ENCODE measurements at places on chromosomes 2 and 18. TPM values are rescaled to one million over a fixed set of nuclear protein-coding genes. Genes with fewer than 3 reads are reported as not detected.

- H3K36me3 ChIP-seq = peaks cover 10% of the 10 kb centered on the region
- no peak overlapping the region for H3K27ac ChIP-seq
- no peak for DNase-seq
- H3K27me3 ChIP-seq = no peaks in the 10 kb centered on the region
- no peak overlapping the region for H3K4me3 ChIP-seq
Observed at GRCh38 chr2:218255446-218255845, 5.4 kb upstream of the GPBAR1 start.

- no peak overlapping the region for H3K27ac ChIP-seq
- H3K27me3 ChIP-seq = no peaks in the 10 kb centered on the region
- no peaks in the 10 kb centered on the region for H3K36me3 ChIP-seq
- DNase-seq = no peak
- H3K4me1 ChIP-seq = no peaks in the 10 kb centered on the region
- H3K4me3 ChIP-seq = no peak overlapping the region
Observed at GRCh38 chr2:238573065-238573778, 146.5 kb downstream of the ASB1 start.

- H3K36me3 ChIP-seq = no peaks in the 10 kb centered on the region
- no peak for DNase-seq
- H3K27ac ChIP-seq = no peak overlapping the region
- no peak overlapping the region for H3K4me3 ChIP-seq
- no peaks in the 10 kb centered on the region for H3K27me3 ChIP-seq
Observed at GRCh38 chr18:7855671-7856070, 288.6 kb downstream of the PTPRM start.

DNA sequence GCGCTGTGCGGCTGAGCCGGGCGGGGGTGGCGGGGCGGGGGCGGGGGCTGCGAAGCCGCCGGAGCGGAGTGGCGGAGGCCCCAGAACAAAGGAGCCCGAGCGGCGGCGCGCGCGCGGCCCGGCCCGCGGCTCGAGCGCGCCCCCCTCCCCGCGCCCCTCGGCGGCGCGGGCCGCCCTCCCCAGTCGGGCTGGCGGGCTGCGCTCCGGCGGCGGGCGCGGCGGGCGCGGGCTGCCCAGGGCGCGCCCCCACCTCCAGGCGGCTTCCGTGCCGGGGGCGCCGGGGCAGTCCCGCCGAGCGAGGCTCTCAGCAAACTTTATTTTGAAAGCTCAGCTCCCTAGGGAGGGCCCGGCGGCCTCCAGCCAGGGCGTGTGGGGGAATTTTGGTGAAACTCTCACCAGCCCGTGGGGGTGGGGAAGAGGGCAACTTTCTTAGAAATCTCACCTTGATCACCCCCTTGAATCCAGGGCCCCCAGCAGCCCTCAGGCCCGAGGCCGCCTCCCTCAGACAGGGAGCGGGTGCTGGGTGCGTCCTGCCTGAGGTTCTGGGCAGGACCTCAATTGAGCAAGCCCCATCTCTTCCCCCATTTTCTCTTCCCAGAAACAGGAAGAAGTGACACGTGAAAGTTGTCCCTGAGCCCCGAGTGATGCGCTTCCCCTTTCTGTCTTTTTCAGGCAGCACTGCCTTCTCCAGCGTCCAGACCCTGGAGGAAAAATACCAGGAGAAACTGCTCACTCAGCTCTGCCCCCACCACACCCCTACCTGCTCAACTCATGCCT lies 786 bp downstream of the TET3 start:
- H3K4me3 ChIP-seq = peak overlapping the region; percentile 91

- H3K4me3 ChIP-seq = no peak overlapping the region
- H3K27ac ChIP-seq = no peak overlapping the region
- H3K27me3 ChIP-seq = no peaks in the 10 kb centered on the region
- no peaks in the 10 kb centered on the region for H3K4me1 ChIP-seq
- H3K36me3 ChIP-seq = no peaks in the 10 kb centered on the region
Observed at GRCh38 chr18:63879709-63880108, 7.8 kb upstream of the SERPINB2 start.

ARMC9 gene
- 50.7 TPM for total RNA-seq

VIL1 gene
- total RNA-seq = 0.65 TPM
